ENCODE measurements at places on chromosomes 16 and 17. TPM values are rescaled to one million over a fixed set of nuclear protein-coding genes. Genes with fewer than 3 reads are reported as not detected.
A peak's percentile ranks its signal among the peaks of the same experiment; 100 is the strongest.

TBKBP1 gene
- 10.0 TPM for total RNA-seq

GLIS2 gene
- total RNA-seq = 4.8 TPM

NFATC2IP gene
- total RNA-seq = 30.7 TPM

FBXO39 gene
- 0.32 TPM for total RNA-seq

TMEM88 gene
- total RNA-seq = 0.43 TPM

- DNase-seq = no peak
These were observed 6.7 kb upstream of the C16orf95 start for GRCh38 chr16:87323727-87324410.

GRCh38 chr16:65154321-65154720 lies 32.5 kb upstream of the CDH11 start:
- no peak for DNase-seq

DNA sequence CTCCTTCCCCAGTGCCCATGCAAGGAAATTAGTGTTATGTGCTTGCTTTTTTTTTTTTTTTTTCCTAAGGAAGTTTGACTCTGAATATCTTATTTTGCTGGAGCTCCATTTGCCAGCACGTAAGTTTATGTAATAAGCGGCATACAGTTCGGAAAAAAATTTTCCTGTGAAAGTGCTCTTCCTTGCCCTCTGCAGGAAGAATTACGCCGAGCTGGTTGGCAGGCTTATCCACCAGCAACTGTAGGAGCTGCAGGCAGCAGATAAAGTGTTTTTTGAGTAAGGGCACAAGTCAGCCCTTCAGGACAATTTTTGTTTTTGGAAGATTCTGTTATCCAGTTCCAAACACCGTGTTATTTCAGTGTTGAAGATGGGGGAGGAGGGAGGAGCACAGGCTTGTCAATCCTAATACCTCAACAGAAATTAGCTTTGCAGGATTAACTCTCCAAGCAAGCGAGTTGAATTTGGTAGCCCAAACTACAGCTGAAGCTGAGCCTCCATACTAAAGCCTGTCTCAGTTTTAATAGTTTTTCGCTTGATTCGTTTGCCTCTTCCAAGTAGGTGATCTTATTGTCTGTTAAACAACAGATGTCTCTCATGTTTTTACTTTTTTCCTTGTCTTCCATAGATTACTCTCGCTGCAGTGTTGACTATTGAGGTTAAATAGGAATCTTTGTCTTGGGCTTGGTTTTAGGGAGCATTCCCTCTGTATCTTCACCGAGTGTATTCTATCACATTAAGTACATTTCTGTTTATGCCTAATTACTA lies 1.1 kb downstream of the SPECC1 start:
- DNase-seq = peak; percentile 68

GRCh38 chr17:2244545-2245525 lies 58.8 kb downstream of the SMG6 start:
- peak; percentile 92 for DNase-seq

DNA sequence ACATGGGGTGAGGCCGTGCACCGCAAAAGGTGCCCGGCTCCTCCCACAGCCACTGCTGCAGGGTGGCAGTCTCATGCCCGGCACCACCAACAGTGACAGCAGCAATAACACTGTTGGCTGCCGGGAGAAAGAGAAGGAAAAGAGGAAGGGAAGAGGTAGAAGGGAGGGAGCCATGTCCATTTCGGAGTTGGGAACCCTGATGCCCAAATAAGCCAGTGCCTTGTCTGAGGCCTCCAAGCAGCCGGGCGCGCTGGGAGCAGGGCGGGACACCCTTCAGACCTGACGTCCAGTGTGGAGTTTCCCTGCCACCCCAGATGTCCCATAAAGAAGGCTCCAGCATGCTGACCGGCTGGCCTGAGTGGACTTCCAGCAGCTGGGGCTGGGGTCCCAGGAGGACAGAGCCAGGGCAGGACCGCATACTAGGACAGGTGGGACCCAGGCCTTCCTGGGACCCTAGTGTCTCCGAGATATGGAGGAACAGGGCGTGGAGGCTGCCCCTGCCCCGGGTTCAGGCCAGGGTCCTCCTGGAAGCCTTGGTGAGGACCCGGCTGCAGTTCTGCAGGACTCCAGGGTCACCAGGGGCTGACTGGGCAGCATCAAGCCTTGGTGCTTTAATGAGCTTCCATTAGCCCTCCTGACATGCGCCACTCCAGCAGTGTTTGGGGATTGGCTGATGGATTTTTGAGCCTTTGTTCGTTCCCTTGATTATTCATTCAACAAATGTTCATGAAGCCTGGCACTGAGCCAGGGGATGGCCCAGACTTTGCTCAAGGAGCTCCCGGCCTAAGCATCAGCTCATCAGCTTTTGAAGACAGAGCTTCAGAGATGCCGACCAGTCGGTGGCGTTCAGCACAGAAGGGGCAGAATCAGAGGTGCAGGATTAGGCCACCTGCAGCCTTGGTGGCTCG lies 223.6 kb upstream of the CIBAR2 start:
- peak; percentile 41 for DNase-seq

GRCh38 chr17:40135817-40136216 lies 4.5 kb upstream of the CASC3 start:
- no peak for DNase-seq

DNA sequence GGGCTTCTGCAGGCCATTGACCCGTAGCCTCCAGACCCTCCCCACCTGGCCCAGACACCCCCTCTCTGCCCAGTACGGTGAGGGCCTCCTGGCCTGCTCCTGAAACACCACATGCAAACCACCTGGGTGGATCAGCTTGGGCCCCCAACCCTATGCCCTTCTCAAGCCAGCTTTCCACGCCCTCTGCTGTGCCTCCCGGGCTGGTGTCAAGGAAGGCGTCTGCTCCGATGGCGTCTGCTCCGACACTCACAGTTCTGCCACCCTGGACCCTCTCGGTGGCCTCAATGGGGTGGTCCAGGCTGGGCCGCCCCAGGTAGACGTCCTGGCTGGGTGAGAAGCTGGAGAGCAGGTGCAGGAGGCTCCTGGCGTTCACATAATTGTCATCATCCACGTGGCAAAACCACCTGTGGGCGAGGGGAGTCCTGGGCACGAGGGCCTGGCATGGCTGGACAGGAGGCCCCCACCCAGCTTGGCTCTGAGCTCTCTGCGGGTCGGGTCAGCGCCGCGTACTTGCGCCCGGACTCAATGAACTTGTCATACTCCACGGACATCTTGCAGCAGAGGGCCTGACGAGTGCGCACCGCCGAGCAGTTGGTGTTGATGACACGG lies 1.4 kb downstream of the RFNG start:
- DNase-seq = no peak

- DNase-seq = no peak
These were observed 15.5 kb downstream of the MXRA7 start for GRCh38 chr17:76695059-76695831.

GRCh38 chr16:11211977-11212797 lies 43.8 kb downstream of the SOCS1 start:
- peak; percentile 38 for DNase-seq

GRCh38 chr17:67165201-67165600 lies 79.8 kb downstream of the HELZ start:
- DNase-seq = peak; percentile 30

DNA sequence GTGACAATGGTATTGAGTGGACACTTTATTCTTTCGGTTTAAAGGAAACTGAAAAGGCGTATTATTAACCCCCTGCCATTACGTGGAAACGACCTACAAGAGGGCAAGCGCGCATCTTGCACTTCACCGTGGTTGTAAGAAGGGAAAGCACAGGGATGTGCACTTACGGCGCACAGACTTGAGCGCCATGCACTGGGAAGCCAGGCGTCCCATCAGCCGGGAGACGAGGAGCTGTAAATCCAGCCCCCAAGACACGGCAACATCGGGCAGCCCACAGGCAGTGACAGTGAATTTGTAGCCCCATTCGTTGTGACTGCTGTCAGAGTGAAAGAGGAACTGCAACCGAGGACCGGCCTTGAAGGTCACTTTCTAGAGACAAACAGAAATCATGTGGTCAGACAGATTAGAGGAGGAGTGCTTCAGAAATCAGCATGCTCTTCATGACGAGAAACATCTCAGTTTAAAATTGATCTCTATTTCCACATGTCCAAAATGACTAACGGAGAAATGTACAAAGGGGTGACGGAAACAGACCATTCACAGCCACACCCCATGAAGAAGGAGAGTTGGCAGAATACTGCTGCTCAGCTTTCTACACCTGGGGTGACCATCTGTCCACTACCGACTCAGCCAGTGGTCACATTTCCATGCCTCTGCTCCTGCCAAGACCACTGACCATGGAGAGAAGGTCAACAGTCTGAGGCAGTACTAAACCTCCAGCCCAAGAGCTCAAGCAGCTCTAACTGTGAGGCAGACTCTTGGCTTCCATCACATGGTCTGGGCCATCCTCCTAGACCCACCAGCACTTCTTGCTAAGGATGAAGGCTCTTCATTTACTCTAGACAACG lies 68.6 kb downstream of the ZZEF1 start:
- DNase-seq = no peak

DNA sequence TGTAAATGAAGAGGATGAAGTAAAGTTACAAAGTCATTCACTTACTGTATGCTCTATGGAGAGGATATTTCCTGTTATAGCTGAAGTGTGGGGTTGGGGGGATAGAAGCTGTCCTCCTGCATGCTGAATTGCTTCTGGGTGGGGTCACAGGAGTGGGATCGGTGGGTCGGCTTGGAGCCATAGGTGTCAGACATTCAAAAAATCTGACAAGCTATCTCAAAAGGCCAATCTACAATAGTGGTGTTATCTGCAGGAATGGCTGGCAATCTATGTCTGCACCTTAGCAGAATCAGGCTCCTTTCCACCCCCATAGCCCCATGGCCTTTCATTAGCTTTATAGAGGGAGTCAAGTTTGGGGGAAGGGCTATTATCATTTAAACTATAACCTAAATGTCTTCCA lies 104.9 kb downstream of the ABCC12 start:
- no peak for DNase-seq

DNA sequence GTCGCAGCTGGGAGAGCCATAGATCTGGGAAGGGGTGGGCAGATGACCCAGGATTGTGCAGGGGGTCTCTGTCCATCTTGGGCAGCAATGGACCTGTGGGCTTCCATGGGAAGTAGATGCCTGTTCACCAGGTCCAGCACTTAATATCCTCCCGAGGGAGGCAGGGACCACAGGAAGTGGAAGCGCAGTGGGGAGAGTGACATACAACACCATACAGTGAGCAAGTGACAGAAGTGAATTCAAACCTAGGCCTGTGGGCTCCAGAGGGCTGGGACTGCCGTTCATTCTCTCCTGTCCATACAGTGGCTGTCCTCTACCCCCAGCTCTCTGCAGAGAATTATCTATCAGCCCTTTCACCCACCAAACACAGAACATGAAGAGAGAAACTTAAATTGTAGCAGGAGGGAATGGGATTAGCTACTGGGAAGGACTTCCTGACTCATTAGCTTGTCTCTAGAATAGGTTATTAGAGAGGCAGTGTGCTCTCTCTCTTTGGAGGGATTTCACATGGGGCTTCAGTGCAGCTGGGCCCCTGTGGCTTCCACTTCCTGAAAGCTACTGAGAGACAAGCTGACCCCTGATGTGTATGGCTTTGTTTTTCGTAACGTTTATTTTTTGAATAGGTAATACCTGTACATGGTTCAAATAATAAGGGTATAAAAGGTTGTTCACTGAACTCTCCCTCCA lies 13.1 kb upstream of the SEZ6 start:
- DNase-seq = no peak

DNA sequence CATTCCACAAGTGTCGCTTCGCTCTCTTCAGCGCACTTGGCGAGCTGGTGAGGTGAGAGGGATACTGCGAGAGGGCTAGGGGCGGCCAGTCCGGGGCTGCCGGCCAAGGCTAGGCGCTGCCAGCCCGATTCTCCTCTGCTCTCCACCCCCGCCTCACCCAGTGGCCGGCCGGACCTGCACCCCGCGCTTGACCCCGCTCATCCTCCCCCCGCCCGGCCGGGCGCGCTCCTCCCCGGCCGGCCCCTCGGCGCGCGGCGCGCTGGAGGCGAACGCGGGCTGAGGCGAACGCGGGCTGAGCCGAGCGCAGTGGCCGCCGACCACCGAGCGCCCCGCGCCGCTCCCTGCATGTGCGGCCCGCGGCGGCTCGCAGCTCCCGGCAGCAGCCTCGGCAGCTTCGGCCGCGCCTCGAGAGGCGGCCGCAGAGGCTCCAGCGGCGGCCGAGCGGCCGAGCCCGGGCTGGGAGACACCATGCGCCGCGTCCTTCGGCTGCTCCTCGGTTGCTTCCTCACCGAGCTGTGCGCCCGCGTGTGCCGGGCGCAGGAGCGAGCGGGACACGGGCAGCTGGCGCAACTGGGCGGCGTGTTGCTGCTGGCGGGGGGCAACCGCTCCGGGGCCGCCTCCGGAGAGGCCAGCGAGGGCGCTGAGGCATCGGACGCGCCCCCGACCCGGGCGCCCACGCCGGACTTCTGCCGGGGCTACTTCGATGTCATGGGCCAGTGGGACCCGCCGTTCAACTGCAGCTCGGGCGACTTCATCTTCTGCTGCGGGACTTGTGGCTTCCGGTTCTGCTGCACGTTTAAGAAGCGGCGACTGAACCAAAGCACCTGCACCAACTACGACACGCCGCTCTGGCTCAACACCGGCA lies at the start of gene SHISA9:
SHISA9 (plus strand) TSS at position 2 of the 865 bp plus-strand sequence.
- no peak for DNase-seq
